ENCODE measurements at places on chromosomes 7 and 10. TPM values are rescaled to one million over a fixed set of nuclear protein-coding genes. Genes with fewer than 3 reads are reported as not detected.
A peak's percentile ranks its signal among the peaks of the same experiment; 100 is the strongest.

GRCh38 chr10:57507788-57508187 is 759.9 kb downstream of the IPMK start:
- H3K4me3 ChIP-seq, result no peak overlapping the region
- no peak overlapping the region for H3K27ac ChIP-seq
- no peaks in the 10 kb centered on the region for H3K36me3 ChIP-seq
- no peaks in the 10 kb centered on the region for H3K4me1 ChIP-seq

DNA sequence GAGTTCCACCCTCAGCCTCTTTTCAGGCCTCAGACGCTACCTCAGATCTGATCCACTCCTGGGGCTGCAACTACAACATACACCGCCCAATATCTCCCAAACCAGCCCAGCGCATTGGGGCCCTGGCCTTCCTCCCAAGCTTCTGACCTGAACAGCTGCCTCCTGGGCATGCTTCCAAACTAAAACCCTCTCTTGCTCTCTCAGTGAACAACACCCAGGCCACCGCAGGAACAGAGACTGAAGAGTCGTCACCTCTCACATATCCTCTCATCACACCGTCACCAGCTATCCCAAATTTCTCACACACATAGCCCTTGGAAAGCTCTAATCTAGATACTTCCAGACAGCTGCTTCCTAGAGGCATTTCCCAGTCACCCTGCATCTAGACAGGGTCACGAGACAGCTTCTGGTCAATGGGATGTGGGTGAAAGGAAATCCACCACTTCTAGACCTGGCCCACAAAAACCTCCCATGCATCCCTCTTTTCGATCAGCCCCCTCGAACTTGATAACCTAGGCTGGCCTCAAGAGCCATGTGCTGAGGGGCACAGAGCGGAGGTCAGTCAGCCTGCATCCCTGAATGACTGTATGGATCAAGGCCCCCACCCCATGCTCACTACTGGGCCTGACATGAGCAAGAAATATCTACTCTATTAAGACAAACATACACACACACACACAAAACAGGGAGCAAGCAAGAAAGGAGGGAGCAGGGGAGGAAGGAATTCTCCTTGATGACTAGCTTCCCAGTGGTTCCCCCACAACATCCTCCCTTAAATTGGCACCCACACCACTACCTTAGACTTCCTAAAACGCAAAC is 1.8 kb downstream of the PARP12 start:
- H3K27me3 ChIP-seq, result peaks cover 2% of the 10 kb centered on the region
- H3K27ac ChIP-seq, result peak overlapping the region; percentile 93
- DNase-seq, result no peak
- peaks cover 69% of the 10 kb centered on the region for H3K4me1 ChIP-seq

Gene WNT16
- polyA plus RNA-seq, result not detected

Gene STOX1
- polyA plus RNA-seq, result not detected

Gene CEP55
- polyA plus RNA-seq, result 0.39 TPM

Data from immature natural killer cell (primary cell).